ENCODE measurements at places on chromosomes 5 and 9. TPM values are rescaled to one million over a fixed set of nuclear protein-coding genes. Genes with fewer than 3 reads are reported as not detected.

DNA sequence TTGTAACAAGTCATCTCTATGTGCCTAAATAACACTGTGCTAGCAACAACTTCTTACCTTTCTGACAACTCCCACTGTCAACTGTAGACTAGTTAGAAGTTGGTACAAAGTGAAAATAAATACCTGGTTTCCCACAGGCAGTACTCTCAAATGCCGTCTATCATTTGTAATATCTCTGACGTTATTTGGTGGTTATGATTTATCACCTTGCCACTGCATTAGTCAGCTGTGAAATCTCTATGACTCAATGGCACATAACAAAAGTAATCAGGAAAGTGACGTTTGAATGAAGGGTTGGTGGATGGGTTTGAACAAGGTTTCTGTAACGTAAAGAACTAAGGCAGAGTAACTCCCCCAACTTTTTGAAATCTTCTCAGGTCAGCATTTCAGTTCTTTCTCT, 592.3 kb downstream of the MAT2B start:
- no peaks in the 10 kb centered on the region for H3K27me3 ChIP-seq
- no peak for DNase-seq
- no peak overlapping the region for H3K4me3 ChIP-seq
- H3K27ac ChIP-seq: no peak overlapping the region
- H3K36me3 ChIP-seq: no peaks in the 10 kb centered on the region
- no peaks in the 10 kb centered on the region for H3K4me1 ChIP-seq

DNA sequence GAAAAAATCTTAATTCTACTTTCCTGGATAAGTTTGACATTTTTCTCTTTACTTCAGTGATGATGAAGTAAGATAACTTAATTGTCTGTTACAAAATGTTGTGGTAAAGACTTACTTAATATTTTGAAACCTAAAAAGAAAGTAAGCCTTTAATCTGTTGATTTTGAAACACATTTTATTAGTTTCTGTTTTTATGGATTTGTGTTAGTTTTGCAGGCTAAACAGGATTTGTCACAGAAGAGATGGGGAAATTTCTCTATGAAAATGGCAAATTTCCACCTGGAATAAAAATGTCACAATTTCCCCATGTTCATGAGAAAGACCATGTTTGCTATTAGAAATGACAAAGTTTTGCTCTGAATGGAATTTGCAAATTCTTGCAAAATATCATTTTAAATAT, 237.1 kb downstream of the RFX3 start:
- H3K4me1 ChIP-seq: no peaks in the 10 kb centered on the region
- H3K36me3 ChIP-seq: peaks cover 71% of the 10 kb centered on the region
- H3K27me3 ChIP-seq: no peaks in the 10 kb centered on the region
- DNase-seq: no peak
- no peak overlapping the region for H3K4me3 ChIP-seq

- no peaks in the 10 kb centered on the region for H3K27me3 ChIP-seq
- H3K27ac ChIP-seq: no peak overlapping the region
- no peak for DNase-seq
- H3K36me3 ChIP-seq: no peaks in the 10 kb centered on the region
Measured at GRCh38 chr5:30878296-30878695, 315.2 kb upstream of the CDH6 start.

DNA sequence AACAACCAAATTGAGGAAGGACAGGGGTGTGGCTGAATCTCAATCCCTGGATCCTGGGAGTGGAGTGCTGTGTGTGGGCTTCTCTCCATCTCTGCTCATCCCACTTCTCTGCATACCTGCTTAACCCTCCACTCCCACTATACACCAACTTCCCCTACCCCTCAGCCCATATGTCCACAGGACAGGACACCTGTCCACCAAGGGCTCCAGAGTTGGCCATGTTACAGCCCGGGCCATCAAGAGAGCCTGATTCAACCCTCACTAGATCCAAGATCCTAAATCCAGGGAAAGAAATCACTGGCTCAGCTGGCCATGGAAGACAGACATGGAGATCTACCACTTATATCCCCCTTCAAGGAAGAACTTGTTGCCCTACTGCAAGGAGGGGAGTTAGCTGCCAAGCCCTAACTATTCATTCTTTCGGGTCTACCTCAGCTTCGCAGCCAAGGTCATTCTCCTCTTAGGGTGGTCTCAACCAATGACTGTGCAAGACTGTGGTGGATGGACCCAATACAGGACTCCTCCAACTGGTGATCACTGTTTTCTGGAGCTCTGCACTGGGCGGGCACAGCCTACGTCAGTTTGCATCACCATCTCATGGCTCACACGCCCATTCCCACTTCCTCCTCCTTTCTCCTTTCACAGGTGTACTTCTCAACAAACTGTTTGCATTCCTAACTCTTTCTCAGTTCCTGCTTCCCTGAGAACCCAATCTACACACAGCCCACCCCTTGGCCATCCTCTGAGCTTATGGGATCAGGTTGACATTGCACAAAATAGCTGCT, 53.7 kb upstream of the ZBTB43 start:
- H3K36me3 ChIP-seq: no peaks in the 10 kb centered on the region
- H3K27ac ChIP-seq: no peak overlapping the region
- H3K4me3 ChIP-seq: no peak overlapping the region
- no peak for DNase-seq

DNA sequence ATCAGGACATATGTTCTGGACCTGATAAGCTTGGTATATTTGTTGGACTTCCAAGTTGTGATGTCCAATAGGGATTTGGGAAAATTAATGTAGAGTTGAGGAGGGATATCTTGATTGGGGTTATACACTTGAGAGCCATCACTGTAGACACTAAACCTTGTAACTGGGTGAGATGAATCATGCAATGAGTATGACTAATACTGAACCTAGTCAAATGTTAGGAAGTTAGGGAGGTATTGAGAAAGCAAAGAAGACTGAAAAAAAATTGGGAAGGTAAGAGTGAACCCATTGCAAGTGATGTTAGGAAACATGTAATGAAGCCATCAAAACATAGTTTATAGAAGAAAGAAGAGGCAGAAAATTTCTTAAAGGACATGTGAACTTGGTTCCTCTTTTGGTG, 668.4 kb upstream of the CDH9 start:
- no peak overlapping the region for H3K27ac ChIP-seq
- H3K4me3 ChIP-seq: no peak overlapping the region
- no peaks in the 10 kb centered on the region for H3K4me1 ChIP-seq
- H3K36me3 ChIP-seq: no peaks in the 10 kb centered on the region
- no peaks in the 10 kb centered on the region for H3K27me3 ChIP-seq
- DNase-seq: no peak

GRCh38 chr5:172862165-172862801, 28.2 kb downstream of the ERGIC1 start:
- H3K4me3 ChIP-seq: no peak overlapping the region
- H3K27ac ChIP-seq: peak overlapping the region; percentile 76
- DNase-seq: no peak

DNA sequence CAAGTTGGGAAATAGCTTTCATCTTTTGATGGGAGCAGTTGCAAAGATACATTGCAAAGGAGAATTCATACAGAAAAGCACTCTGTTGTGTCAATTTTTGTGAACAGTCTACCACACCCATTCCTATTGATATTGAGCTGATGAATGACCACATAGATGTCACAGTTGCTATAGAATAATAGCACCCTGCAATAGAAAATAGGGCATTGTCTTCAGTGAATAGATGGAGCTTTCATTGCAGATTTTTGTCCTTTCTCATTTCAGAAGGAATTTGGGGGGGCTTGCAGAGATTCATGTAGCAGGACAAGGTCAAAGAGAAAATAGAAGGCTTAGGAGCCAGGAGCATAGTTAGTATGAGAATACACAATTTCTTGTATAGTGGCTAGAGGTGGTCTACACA, 237.9 kb downstream of the TMEM38B start:
- H3K36me3 ChIP-seq: no peaks in the 10 kb centered on the region
- no peaks in the 10 kb centered on the region for H3K4me1 ChIP-seq
- no peak overlapping the region for H3K27ac ChIP-seq
- no peaks in the 10 kb centered on the region for H3K27me3 ChIP-seq

DNA sequence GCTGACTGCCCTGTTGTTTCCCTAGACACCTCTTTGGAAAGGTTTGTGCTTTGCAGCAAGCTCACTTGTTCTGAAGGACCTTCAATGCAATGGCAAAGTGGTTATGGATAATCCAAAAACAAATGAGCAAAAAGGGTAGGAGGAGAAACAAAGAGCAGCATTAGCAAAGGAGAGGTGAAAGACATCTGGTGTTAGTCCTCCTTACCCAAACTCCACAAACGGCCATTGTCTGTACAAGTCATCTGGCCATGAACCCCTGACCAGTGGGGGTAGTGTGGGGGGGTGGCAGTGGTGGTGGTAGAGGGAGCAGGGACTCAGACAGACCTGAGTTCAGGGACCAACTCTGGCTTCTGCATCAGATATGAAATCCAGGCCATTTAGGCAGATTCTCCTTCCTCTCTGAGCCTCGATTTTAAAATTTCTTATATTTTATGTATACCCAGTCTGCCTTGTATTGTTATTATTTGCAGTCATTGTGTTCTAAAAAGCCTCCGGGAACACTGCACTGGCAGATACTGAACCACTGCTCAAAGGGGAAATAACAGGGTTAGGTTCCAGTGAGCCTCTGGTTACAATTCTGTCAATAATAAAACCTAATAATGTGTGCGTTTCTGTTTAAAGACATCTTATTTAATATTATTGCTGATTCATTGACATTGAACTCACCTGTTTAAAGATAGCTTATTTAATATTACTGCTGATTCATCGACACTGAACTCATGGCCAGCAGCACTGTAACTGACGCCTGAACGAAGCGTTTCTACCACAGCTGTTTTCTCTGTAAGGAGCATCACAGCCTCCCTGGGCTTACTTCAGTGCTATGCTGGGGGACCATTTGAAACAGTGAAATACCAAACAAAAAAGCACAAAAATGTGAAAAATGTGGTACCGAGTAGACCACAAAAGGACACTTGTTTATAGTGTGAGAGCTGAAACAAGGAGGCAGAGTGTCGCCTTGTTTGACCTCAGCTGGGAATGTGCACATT, 156.0 kb downstream of the SEC61B start:
- H3K4me1 ChIP-seq: no peaks in the 10 kb centered on the region
- no peaks in the 10 kb centered on the region for H3K36me3 ChIP-seq
- DNase-seq: no peak
- H3K27ac ChIP-seq: no peak overlapping the region

- H3K27ac ChIP-seq: no peak overlapping the region
- no peaks in the 10 kb centered on the region for H3K36me3 ChIP-seq
- no peaks in the 10 kb centered on the region for H3K27me3 ChIP-seq
- DNase-seq: no peak
- H3K4me3 ChIP-seq: no peak overlapping the region
- H3K4me1 ChIP-seq: no peaks in the 10 kb centered on the region
Measured at GRCh38 chr9:109158651-109159050, 8.4 kb downstream of the FRRS1L start.

GRCh38 chr5:148957591-148958202, 105.2 kb downstream of the SH3TC2 start:
- H3K27me3 ChIP-seq: no peaks in the 10 kb centered on the region
- H3K4me1 ChIP-seq: peaks cover 9% of the 10 kb centered on the region
- H3K36me3 ChIP-seq: no peaks in the 10 kb centered on the region

- no peak overlapping the region for H3K27ac ChIP-seq
- peaks cover 15% of the 10 kb centered on the region for H3K4me1 ChIP-seq
- no peak overlapping the region for H3K4me3 ChIP-seq
- peaks cover 7% of the 10 kb centered on the region for H3K36me3 ChIP-seq
- no peak for DNase-seq
Measured at GRCh38 chr5:181265092-181265671, 4.2 kb upstream of the TRIM52 start.

DNA sequence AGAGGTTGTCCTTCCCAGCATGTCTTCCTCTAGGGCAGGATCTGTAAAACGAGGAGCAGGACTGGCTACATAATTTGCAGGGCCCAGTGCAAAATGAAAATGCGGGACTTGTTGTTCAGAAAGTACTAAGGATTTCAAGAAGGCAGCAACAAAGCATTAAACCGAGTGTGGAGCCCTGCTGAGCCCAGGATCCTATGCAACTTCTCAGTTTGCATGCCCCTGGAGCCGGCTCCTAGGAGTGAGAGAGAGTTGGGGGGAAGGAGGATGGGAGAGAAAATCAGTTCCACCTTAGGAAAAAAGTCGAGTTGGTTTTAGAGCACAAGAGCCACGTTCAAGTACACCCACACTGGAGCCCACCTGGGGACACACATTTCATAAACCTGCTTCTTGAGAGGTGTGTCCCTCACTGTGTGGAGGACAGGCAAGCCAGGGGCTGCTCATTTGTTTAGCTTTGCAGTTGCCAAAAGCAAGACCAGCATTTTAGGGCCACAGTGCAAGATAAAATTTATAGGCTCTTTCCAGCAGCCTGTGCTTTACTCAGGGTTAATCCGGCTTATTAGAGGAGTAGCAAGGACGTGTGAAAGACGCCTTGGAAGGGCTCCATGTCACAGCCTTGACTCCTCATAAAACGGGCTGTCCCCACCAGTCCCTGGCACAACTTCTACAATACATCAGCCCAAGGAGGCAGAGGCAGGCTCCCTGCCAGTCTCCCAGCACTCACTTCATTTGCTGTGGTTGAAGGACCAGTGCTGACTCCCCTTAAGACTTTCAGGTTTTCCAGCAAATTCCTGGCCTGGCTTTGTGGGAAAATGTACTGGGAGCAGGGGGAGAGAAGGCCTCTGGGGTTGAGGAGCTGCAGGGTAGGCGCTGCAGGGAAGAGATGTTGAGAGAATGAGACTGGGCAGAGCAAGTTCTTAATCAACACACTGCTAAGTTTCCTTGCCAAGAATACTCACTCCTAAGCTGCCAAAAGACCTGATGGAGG, 159.7 kb upstream of the SEMA6A start:
- H3K27me3 ChIP-seq: no peaks in the 10 kb centered on the region
- H3K4me1 ChIP-seq: no peaks in the 10 kb centered on the region
- H3K36me3 ChIP-seq: no peaks in the 10 kb centered on the region
- H3K27ac ChIP-seq: no peak overlapping the region
- no peak for DNase-seq

DNA sequence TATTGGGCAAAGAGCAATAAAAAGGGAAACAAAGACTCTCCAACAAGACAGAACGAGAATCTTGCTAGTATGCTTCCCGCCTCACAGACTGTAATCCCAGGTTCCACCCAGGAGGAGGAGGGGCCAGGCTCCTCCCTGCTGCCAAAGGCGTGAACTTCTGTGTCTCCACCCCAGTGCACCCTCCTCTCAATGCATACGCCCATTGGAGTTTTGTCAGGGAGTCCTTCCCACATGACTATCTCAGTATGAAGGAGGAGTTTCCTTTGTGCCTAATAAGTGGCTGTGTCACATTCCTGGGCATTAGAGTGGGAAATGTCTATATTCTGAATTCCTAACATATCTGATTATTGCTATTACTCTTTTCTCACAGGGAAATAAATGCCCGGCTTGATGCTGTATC, 106.4 kb upstream of the DHFR start:
- DNase-seq: no peak
- H3K4me3 ChIP-seq: no peak overlapping the region
- no peaks in the 10 kb centered on the region for H3K4me1 ChIP-seq
- H3K27me3 ChIP-seq: no peaks in the 10 kb centered on the region

The TMEM215 gene
- polyA plus RNA-seq: not detected

The FOXD1 gene
- polyA plus RNA-seq: 0.37 TPM

The IRX1 gene
- not detected for polyA plus RNA-seq

The SLC4A9 gene
- polyA plus RNA-seq: 0.05 TPM

The ZCCHC7 gene
- 26.1 TPM for polyA plus RNA-seq

Measured in spleen (tissue), 13 donors.